ENCODE measurements at places on chromosomes 5 and 9. TPM values are rescaled to one million over a fixed set of nuclear protein-coding genes. Genes with fewer than 3 reads are reported as not detected.

DNA sequence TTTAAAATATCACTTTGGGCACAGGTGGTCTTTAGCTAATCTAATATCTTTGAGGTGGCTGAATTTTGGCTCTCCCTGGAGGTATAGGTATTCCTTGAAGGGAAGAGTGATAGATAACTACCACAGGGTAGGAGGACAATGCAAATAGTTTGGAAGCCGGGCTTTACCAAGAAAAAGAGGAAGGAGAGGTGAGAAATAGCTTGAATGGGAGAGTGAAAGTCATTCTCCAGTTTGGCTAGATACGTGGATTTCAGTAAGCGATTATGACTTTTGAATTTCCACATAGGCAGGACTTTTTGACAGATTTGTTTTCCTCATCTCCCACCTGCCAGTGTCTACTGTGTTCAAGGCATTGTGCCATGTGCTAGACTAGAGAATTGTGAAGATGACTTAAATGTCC is 45.5 kb downstream of the RASA1 start:
- no peak for DNase-seq

DNA sequence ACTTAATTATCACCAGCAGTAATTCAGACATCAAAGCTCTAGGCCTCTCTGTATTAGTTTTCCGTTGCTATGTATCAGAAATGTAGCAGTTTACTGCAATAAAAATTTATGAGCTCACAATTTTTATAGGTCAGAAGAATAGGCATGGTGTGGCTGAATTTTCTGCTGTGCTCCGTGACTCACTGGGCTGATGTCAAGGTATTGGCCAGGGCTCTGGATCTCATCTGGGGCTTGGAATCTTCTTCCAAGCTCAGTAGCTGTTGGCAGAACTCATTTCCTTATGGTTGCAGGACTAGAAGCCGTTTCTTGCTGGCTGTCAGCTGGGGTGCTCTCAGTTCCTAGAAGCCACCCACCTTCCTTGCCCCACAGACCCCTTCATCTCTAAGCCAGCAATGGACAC is 66.3 kb downstream of the PSAT1 start:
- no peak for DNase-seq

GRCh38 chr9:3170819-3171218 is 326.9 kb upstream of the PUM3 start:
- DNase-seq, result no peak

DNA sequence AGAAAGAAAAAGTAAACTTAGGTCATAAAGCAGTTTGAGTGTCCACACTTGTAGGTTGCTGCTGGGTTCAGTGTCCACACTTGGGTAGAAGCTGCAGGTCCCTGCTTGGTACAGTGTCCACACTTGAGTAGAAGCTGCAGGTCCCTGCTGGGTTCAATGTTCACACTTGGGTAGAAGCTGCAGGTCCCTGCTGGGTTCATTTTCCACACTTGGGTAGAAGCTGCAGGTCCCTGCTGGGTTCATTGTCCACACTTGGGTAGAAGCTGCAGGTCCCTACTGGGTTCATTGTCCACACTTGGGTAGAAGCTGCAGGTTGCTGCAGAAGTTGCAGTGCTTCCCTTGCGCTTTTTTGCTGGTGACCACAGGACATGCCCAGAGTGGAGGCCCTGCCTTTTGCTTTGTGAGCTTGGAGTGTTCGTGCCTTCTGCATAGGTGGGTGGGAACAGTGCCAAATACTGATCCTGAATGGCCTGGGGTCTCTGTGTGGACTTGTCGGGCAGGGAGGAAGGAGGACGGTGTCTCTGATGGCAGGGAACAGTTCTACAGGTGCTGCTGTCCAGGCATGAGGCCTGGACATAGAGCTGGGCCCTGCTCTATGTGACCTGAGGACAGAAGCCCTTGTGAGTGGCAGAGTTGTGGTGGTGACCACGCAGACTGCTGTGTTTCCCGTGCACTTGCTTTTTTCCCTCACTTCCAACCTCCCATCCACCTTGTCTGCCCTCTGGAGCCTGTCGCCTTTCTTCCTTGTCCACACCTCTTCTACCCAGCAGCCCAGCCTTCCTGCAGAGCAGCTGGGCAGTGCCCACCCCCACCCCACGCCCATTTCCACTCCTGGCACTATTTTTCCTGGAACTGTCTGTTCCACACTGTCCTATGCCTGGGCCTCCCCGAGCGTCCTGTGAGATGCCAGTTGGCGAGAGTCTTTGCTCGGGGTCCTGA is 120.8 kb downstream of the EHMT1 start:
- no peak for DNase-seq

GRCh38 chr5:124866355-124867136 is 120.1 kb upstream of the ZNF608 start:
- no peak for DNase-seq

DNA sequence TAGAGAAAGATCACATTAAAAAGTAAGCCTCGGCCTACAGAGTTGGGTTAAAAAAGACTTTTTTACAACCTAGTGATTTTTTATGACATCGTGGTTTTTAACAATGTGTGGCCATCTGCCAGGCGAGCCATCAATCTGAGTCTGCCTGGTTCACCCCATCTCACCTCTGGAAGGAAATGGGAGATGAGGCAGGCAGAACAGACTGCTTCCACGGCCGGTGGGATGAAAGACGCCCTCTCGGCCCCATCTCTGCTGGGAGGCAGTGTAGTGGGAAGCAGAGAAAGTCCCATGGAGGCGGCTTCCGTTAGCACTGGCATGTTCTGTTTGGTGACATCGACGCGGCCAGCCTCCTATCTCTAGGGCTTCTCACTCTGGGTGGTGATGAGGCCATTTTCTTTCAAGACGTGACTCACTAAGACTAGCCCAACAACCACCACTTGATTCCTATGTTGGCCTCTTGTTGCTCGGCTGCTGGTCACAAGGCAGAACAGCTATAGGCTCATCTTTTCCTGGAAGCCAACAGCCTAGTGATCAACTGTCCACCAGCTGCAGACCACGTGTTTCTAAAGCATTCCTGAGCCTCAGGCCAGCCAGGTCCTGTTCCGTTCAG is 132.4 kb upstream of the OTULINL start:
- DNase-seq, result no peak

DNA sequence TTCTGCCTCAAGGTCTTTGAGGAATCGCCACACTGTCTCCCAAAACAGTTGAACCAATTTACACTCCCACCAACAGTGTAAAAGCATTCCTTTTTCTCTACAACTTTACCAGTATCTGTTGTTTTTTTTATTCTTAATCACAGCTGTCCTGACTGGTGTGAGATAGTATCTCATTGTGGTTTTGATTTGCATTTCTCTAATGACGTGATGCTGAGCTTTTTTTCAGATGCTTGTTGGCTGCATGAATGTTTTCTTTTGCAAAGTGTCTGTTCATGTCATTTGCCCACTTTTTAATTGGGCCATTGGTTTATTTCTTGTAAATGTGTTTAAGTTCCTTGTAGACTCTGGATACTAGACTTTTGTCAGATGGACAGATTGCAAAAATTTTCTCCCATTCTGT is 400.0 kb downstream of the DEPDC1B start:
- DNase-seq, result no peak

- DNase-seq, result no peak
Observed at GRCh38 chr5:68480335-68480940, 264.9 kb downstream of the PIK3R1 start.

CDC23 gene
- total RNA-seq, result 52.2 TPM
